Right lobe of liver (tissue), 6 donors: ENCODE measurements at places on chromosomes 1 and 21. TPM values are rescaled to one million over a fixed set of nuclear protein-coding genes. Genes with fewer than 3 reads are reported as not detected.

DNA sequence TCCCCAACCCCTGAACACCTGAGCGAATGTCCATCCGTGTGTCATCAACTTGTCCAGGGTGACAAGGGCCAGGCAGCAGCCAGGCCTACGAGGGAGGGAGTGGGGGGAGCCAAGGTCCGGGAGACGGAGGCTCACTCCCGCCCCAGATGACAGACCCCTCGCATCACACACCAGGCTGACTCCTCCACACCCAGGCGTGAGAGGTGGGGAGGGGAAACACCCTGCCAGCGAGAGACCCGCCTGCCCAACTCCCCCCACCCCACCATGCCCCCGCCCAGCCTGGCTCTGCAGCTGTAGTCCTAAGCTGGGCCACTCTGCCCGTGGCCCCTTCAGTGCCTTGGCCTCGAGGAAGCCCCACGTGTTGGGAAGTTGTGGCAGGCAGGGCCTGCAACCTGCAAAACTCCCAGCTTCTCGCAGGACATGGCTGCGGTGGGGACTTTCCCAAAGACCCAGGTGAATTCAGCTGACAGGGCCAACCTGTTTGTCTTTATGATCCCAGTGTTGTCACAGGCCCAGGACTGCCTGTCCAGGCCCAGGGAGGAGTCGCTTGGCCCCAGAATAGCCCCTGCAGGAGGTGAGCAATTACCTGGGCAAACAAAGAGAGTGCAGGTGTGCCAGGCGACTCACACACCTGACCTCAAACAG is 62.9 kb downstream of the RIPK4 start:
- DNase-seq = no peak

DNA sequence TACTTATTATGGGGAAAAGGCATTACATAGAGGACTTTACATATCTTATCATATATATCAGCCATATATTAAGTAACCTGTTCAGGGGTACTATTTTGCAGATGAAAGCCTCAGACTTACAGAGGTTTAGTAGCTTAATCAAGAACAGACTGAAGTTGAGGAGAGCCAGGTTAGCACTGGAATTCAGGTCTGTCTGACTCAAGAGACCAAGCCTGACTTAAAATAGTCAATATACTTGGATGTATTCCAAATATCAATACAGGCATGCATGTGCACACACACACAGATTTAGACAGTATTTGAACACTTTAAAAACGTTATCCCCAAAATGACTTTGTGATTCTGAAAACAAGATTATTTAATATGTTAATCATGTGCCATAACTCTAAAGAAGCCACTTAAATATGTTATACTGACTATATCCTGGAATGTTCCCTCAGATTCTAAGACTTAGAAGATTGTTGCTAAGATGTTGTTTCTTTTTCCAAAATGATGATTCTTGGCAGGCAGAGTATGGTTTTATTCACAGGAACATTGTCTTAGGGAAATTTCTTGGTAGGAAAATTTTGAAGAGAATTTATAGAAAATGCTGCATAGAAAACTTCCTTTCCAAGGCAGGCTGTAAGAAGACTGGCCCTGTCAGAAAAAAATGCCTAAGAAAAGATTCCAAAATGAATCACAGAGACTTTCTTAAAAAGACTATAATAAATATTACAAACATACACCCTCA is 61.6 kb downstream of the ADAMTS1 start:
- DNase-seq = no peak

DNA sequence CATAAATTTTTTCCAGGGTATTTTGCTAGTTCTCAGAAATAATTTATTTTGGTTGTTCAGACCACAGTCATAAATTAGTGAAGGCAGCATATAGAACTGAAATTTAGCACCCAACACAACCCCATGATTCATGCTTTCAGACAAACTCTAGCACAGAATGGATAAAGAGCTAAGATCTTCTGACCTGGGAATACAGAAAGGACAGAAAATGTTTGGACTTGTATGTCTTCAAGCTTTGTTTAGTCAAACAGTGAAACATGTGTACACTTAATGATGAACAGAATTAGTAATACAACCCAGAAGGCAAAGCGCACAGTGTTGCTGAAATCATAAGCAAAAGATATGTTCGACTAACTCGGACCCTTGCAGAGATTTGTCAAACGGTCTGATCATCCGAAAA is 205.6 kb downstream of the APP start:
- DNase-seq = no peak

GRCh38 chr1:182666706-182667105 is 17.7 kb downstream of the RGS8 start:
- DNase-seq = no peak

GRCh38 chr21:31184459-31184858 is 146.2 kb upstream of the KRTAP19-8 start:
- DNase-seq = no peak

DNA sequence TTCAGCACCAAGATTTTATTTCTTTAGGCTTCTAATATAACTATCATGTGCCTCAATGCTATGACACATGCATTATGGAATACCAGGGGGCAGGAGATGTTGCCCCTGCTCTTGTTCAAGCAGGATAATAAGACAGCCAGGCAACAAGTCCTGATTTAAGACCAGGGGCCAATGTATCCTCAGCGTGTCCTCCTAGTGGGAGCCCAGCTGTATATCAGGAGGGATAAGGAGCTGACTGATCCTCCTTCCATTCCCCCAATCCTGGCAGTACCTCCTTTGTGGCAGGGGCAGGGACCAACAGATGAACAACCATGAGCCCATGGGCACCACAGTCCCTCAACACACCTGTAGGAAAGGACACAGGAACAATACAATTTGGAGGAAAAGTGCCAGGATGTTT is 29.3 kb downstream of the SORT1 start:
- DNase-seq = no peak

- DNase-seq = no peak
Observed at GRCh38 chr1:201469645-201470074, 672 bp upstream of the PHLDA3 start.

GRCh38 chr1:84299536-84300170 is 1.9 kb upstream of the SAMD13 start:
- DNase-seq = no peak

GRCh38 chr1:180291004-180291403 is 60.9 kb downstream of the LHX4 start:
- no peak for DNase-seq

- DNase-seq = no peak
Observed at GRCh38 chr1:76939050-76939816, 72.0 kb downstream of the ST6GALNAC5 start.

DNA sequence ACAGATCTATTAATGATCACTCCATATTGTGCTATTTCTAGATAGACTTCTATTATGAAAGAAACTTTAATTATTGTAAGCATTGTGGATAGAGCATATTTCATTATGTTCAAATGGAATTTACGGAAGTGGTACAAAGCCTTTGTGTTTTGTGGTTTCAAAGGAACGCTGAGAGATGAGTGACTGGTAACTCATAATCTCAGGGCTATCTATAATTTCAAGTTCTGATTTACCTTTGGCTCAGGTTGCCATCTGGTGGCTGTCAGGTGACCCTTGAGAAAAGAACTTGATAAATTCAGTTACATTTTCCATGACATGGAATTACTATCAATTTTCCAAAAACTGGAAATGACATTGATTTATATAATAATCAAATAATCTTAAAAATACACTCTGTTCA is 12.2 kb downstream of the NTNG1 start:
- no peak for DNase-seq

GRCh38 chr1:95653618-95654017 is 419.6 kb downstream of the RWDD3 start:
- DNase-seq = no peak

- DNase-seq = no peak
Observed at GRCh38 chr1:57422271-57423134, 1.4 kb downstream of the DAB1 start.

DNA sequence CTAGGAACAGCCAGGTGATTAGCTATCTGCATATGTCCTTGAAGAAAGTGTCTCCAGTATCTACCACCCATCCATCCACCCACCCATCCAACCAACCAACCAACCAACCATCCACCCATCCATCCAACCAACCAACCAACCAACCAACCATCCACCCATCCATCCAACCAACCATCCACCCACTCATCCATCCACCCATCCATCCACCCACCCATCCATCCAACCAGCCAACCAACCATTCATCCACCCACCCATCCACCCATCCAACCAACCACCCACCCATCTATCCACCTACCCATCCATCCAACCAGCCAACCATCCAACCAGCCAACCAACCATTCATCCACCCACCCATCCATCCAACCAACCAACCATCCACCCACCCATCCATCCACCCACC is 12.1 kb downstream of the C21orf58 start:
- no peak for DNase-seq

GRCh38 chr1:6246497-6247467 is 2.8 kb downstream of the HES3 start:
- peak; percentile 81 for DNase-seq

GRCh38 chr1:20430355-20431175 is 55.4 kb downstream of the CAMK2N1 start:
- DNase-seq = no peak

- no peak for DNase-seq
Observed at GRCh38 chr1:46180082-46180616, 3.9 kb upstream of the P3R3URF start.

GRCh38 chr1:179971563-179972496 is 17.2 kb downstream of the CEP350 start:
- no peak for DNase-seq

DNA sequence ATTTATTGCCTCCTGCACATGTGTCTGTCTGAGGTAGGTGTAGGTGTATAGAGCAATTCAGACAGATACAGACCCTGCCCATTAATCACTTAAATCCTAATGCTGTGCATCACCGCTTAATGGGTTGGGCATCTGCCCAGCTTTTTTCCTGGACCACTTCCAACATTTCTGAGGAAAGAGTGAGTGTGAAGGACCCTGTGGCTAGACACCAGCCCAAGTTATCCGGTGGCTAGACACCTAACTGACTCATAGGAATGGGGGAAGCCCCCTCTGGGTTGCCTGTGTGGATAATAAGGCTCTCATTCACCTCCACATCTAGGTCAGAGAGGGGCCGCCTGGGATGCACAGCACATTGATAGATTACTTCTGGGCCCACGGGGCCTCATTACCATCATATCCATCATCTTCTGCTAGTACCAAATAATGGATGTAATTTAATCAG is 121.1 kb upstream of the RAVER2 start:
- no peak for DNase-seq

- DNase-seq = no peak
Observed at GRCh38 chr1:59678493-59679228, 136.1 kb upstream of the HOOK1 start.

- no peak for DNase-seq
Observed at GRCh38 chr21:46092026-46092764, 5.7 kb upstream of the COL6A2 start.

GRCh38 chr1:31487143-31487542 is 74.1 kb downstream of the SERINC2 start:
- no peak for DNase-seq

GRCh38 chr1:27357281-27358037 is 9.3 kb downstream of the MAP3K6 start:
- peak; percentile 81 for DNase-seq

DNA sequence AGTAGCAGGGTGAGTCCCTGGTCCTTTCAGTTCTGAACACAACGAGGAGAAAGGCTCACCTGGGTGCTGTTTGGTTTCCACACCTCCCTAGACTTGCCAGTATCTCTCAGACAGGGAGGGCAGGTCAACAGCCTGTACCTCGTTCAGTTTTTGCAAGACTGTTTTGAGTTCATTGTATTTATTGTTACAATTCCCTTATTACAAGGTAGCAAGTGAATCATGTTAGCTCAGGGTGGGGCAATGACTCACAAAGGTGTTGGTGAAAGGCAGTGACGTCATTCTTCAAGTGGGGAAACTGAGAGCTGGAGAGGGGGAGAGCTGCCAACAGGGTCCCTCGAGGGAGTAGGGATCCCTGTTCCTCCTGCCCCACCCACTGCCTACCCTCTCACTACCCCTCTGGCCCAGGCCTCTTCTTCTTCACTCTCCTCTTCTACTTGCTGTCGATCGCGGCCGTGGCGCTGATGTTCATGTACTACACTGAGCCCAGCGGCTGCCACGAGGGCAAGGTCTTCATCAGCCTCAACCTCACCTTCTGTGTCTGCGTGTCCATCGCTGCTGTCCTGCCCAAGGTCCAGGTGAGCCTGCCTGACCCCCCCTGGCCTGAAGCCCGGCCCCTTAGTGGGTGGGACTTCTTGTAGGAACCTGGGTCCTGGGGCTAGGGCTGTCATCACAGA is 13.4 kb downstream of the SERINC2 start:
- DNase-seq = no peak

- DNase-seq = no peak
Observed at GRCh38 chr1:54532033-54532432, 16.0 kb upstream of the ACOT11 start.

- DNase-seq = no peak
Observed at GRCh38 chr1:56029319-56030003, 549.9 kb downstream of the PLPP3 start.

DNA sequence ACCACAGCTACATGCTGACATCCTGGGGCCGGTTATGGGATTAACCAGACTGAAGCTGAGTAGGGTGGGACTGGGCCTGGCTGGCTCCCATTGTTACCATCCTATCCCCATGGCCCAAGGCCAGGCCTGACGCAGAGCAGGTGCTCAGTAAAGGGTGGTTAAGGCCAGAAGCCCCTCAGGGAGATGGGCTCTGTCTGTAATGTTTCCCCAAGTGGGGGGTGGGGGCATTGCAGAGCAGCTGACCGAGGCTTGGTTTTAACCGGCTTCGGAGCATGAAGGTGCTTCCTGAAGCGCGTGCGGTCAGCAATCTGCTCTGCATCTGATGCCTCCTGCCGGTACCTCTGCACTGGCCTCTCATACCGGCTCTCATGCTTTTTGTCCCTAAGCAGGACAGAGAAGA is 83.4 kb upstream of the ACTL8 start:
- no peak for DNase-seq

KRTAP21-2 gene
- not detected for total RNA-seq

DNAJC6 gene
- 0.46 TPM for total RNA-seq

SDC3 gene
- 16.5 TPM for total RNA-seq

RAB3B gene
- total RNA-seq = 0.05 TPM

MAN1C1 gene
- total RNA-seq = 13.9 TPM

KCNA2 gene
- total RNA-seq = not detected

LRRC3 gene
- 12.6 TPM for total RNA-seq

CD247 gene
- 0.86 TPM for total RNA-seq

NAV1 gene
- 7.4 TPM for total RNA-seq

PPIAL4G gene
- total RNA-seq = not detected

PCBP3 gene
- total RNA-seq = 1.5 TPM

TIE1 gene
- 5.8 TPM for total RNA-seq

KCNJ9 gene
- total RNA-seq = not detected

HPCA gene
- total RNA-seq = not detected

IL10 gene
- total RNA-seq = 0.26 TPM

SPATA6 gene
- total RNA-seq = 3.4 TPM

DNAH14 gene
- 8.2 TPM for total RNA-seq
